Suprapubic skin (tissue), 4 donors: ENCODE measurements at places on chromosomes 7 and 10. TPM values are rescaled to one million over a fixed set of nuclear protein-coding genes. Genes with fewer than 3 reads are reported as not detected.

Gene CASTOR2
- total RNA-seq = 14.0 TPM

DNA sequence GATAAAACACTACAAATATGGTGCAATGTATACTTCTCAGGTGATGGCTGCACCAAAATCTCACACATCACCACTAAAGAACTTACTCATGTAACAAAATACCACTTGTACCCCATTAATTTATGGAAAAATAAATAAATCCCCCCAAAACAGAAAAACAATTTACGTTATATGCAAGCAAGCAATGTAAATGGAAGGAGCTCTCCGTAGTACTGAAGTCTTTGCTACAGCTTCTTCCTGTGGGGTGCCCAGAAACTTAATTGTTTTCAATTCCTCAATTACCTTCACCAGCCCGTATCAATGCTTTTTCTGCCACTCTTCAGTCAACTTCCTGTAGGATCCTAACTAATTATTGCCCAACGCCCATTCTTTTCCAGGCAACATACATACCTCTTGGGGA is 138.1 kb downstream of the RELN start:
- H3K27me3 ChIP-seq = no peaks in the 10 kb centered on the region
- no peaks in the 10 kb centered on the region for H3K36me3 ChIP-seq
- no peaks in the 10 kb centered on the region for H3K4me1 ChIP-seq

Gene CALCR
- total RNA-seq = not detected

Gene GPR15LG
- total RNA-seq = 19.3 TPM

Gene PNLIPRP2
- total RNA-seq = not detected

Gene SH2B2
- 6.5 TPM for total RNA-seq

- no peaks in the 10 kb centered on the region for H3K4me1 ChIP-seq
- no peaks in the 10 kb centered on the region for H3K36me3 ChIP-seq
- no peaks in the 10 kb centered on the region for H3K27me3 ChIP-seq
- no peak overlapping the region for H3K4me3 ChIP-seq
These were observed 48.7 kb downstream of the IMMP2L start for GRCh38 chr7:111513566-111513965.

Gene CNPY1
- not detected for total RNA-seq

- H3K4me1 ChIP-seq = no peaks in the 10 kb centered on the region
- H3K27me3 ChIP-seq = no peaks in the 10 kb centered on the region
- no peak overlapping the region for H3K4me3 ChIP-seq
- DNase-seq = no peak
These were observed 177.6 kb upstream of the MEOX2 start for GRCh38 chr7:15863951-15864625.

DNA sequence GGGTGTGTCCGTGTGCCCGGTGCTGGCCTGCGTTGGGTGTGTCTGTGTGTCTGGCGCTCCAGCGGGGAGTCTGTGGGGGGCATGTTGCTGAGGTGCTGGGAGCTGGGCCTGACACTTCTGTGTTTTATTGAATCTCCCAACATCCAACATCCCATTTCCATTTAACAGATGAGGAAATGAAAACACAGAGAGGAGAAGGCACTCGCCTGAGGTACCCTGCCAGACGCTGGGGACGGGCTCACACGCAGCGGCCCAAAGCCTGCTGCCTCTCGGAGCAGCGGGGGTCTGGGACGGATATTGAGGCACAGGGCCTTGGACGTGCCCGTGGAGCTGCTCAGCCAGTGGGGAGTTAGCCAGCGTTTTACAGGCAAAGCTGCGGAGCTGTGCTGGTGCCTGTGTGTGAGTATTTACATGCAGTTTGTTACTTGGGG is 133.9 kb downstream of the DNAJB6 start:
- no peaks in the 10 kb centered on the region for H3K36me3 ChIP-seq
- H3K27ac ChIP-seq = no peak overlapping the region
- no peak overlapping the region for H3K4me3 ChIP-seq
- DNase-seq = no peak
- no peaks in the 10 kb centered on the region for H3K4me1 ChIP-seq

Gene IFIT3
- total RNA-seq = 2.0 TPM

Gene NME8
- not detected for total RNA-seq

Gene PPP1R17
- total RNA-seq = not detected

Gene FAM237B
- total RNA-seq = not detected

GRCh38 chr7:79734181-79734580 is 280.7 kb upstream of the MAGI2 start:
- H3K4me1 ChIP-seq = no peaks in the 10 kb centered on the region
- H3K4me3 ChIP-seq = no peak overlapping the region
- H3K36me3 ChIP-seq = no peaks in the 10 kb centered on the region
- H3K27me3 ChIP-seq = no peaks in the 10 kb centered on the region
- no peak overlapping the region for H3K27ac ChIP-seq
- no peak for DNase-seq

GRCh38 chr7:149717481-149717880 is 55.9 kb downstream of the ZNF467 start:
- peaks cover 20% of the 10 kb centered on the region for H3K36me3 ChIP-seq
- H3K4me3 ChIP-seq = no peak overlapping the region

DNA sequence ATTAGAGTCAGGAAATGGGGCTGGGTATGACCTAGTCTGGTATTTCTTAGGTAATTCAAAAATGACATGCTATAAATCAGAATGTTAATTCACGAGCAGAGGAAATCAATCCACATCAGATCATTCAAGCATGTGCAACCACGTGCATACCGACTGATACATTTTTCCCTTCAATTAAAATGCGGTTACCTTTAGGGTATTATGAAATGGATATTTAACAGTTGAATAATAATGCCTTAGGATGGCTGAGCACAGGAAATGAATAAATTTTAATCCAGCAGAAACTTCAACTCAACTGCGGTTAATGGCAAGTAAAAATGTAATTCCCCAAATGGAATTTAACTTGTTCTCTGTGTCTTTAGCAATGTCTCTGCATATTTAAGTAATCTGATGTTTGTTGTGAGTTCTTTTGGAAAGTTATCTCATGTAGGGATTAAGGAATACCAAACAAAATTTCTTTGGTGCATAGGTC is 9.2 kb downstream of the CPA2 start:
- H3K27me3 ChIP-seq = no peaks in the 10 kb centered on the region
- H3K36me3 ChIP-seq = no peaks in the 10 kb centered on the region
- no peak overlapping the region for H3K4me3 ChIP-seq
- no peak overlapping the region for H3K27ac ChIP-seq

DNA sequence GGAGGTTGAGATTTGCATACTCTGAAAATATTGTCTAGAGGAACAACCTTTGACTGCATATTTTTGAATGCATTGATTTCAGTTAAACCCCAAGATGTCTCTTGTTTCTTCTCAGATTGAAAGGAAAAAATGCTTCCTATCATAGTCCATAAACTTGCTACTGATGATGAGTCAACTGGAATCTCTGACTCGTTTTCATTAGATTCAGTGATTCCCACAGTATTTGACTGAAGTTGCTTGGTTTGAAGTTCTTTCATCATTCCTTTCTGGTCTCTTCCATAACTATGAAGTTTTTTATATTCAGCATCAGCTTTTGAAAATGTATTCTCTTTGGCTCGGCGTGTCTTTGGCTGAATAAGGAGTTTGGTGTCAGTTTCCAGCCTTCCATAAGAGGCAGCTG is 10.7 kb downstream of the PEX1 start:
- no peak for DNase-seq
- H3K27me3 ChIP-seq = no peaks in the 10 kb centered on the region
- H3K27ac ChIP-seq = no peak overlapping the region
- peaks cover 53% of the 10 kb centered on the region for H3K36me3 ChIP-seq

DNA sequence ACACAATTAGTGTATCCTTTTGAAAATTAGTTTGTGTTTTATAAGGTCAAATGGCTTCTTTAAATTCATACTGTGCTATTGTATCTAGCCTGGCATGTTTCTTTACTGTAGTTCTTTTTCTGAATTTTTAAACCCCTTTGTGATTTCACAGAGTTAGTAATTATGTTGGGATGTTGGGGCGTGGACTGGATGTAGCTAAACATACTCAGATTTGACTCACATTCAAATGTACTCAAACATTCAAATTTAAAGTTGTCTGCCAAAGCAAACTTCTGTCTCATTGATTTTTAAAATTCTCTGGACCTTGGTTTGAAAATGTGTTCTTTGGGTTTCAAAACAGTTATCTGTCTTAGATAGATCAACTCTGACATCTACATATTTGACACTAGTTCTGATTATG is 7.2 kb upstream of the NRP1 start:
- peaks cover 21% of the 10 kb centered on the region for H3K4me1 ChIP-seq
- H3K27ac ChIP-seq = no peak overlapping the region
- no peaks in the 10 kb centered on the region for H3K27me3 ChIP-seq
- H3K4me3 ChIP-seq = no peak overlapping the region

Gene ZPBP
- total RNA-seq = 0.49 TPM

- no peak overlapping the region for H3K4me3 ChIP-seq
- no peaks in the 10 kb centered on the region for H3K27me3 ChIP-seq
These were observed 172.6 kb upstream of the KLF14 start for GRCh38 chr7:130906575-130906974.

DNA sequence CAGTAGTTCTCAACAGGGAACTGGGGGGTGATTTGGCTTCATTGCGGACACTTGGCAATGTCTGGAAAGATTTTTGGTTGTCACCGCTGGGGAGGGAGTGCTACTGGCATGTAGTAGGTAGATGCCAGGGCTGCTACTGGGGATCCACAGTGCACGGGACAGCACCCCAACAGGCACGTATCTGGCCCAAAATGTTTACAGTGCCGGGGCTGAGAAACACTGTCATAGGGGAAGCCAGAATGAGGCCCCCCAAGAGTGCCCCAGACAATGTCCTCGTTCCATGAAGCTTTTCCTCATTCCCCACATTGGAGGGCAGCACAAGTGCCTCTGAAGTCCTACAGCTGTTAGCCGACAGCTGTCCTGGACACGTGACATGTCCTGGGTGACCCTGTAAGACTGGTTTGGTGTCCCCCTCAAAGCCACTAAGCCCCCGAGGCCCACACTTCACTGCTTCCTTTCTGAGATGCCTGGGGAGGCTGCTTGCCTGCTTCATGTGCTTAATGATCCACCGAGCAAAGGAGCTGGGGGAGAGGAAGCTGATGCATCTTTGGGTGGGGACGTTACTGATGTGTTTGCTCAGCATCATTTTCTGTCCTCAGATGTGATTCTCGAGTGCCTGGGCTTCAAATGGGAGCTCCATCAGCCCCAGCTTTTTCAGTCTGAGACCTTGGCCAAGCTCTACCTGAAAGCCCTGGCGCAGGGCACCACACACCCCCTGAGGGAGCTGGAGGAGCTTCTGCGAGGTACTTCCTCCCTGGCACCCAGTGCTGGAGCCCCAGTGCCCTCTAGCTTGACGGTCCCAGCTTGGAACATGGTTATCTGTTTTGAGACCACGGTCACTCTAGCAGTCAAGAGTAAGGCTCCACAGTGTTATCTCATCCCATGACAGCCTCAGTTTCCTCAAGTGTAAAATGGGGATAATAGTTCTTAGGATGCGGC is 14.7 kb downstream of the BTBD16 start:
- H3K27ac ChIP-seq = no peak overlapping the region
- H3K4me1 ChIP-seq = peaks cover 10% of the 10 kb centered on the region
- H3K36me3 ChIP-seq = no peaks in the 10 kb centered on the region
- DNase-seq = no peak

- H3K27me3 ChIP-seq = no peaks in the 10 kb centered on the region
- H3K4me1 ChIP-seq = no peaks in the 10 kb centered on the region
- no peaks in the 10 kb centered on the region for H3K36me3 ChIP-seq
- H3K4me3 ChIP-seq = no peak overlapping the region
- no peak for DNase-seq
These were observed 8.2 kb downstream of the MAT1A start for GRCh38 chr10:80281292-80281691.

GRCh38 chr10:45657033-45657926 is 15.3 kb downstream of the ZFAND4 start:
- no peaks in the 10 kb centered on the region for H3K4me1 ChIP-seq
- H3K36me3 ChIP-seq = peaks cover 14% of the 10 kb centered on the region
- no peak for DNase-seq

Gene ECHDC3
- 69.6 TPM for total RNA-seq

DNA sequence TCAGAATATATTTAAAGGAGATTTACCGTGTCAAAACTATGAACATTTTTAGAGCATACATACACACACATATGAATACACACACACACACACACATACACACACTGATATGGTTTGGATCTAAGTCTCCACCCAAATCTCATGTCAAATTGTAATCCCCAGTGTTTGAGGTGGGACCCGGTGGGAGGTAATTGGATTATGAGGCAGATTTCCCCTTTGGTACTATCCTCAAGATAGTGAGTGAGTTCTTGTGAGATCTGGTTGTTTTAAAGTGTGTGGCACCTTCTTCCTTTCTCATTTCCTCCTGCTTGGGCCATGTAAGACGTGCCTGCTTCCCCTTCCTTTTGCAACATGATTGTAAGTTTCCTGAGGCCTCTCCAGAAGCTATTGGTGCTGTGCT is 515.0 kb upstream of the ZMIZ1 start:
- H3K27ac ChIP-seq = no peak overlapping the region
- no peaks in the 10 kb centered on the region for H3K27me3 ChIP-seq
- peaks cover 18% of the 10 kb centered on the region for H3K4me1 ChIP-seq
- DNase-seq = no peak
- no peaks in the 10 kb centered on the region for H3K36me3 ChIP-seq
- no peak overlapping the region for H3K4me3 ChIP-seq

Gene POU6F2
- not detected for total RNA-seq

- no peak overlapping the region for H3K4me3 ChIP-seq
- H3K36me3 ChIP-seq = no peaks in the 10 kb centered on the region
- peak; percentile 67 for DNase-seq
- peaks cover 10% of the 10 kb centered on the region for H3K27me3 ChIP-seq
- H3K4me1 ChIP-seq = no peaks in the 10 kb centered on the region
These were observed 124.2 kb downstream of the ARHGAP22 start for GRCh38 chr10:48480397-48481374.

DNA sequence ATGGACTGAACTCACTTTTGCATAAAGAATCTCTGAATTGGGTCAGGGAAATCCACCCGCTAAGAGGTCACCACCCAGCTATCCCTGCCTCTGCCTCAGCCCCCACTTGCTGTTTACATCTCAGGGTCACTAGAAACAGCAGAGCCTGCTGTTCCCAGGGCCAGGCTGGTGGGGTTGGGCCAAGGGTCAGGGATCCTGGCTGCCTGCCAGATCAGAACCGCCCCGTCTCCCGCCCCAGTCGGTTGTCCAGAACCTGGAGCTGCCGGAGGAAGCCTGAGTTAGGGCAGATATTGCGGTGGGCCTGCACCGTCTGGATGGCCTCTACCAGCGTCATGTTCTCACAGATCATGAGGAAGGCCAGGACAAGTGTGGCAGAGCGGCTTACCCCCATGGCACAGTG is 17.0 kb upstream of the SAMD8 start:
- H3K27ac ChIP-seq = no peak overlapping the region
- no peaks in the 10 kb centered on the region for H3K27me3 ChIP-seq
- no peaks in the 10 kb centered on the region for H3K36me3 ChIP-seq
- H3K4me3 ChIP-seq = no peak overlapping the region
- H3K4me1 ChIP-seq = peaks cover under 1% of the 10 kb centered on the region
- DNase-seq = no peak

Gene CALML5
- 2,672 TPM for total RNA-seq
